HuH-7 (cell line): ENCODE measurements at places on chromosomes 5 and 9.
A peak's percentile ranks its signal among the peaks of the same experiment; 100 is the strongest.

- DNase-seq: no peak
Measured at GRCh38 chr5:64210866-64211265, 45.2 kb downstream of the RNF180 start.

- DNase-seq: no peak
Measured at GRCh38 chr5:150448334-150448733, 1.2 kb downstream of the RPS14 start.

DNA sequence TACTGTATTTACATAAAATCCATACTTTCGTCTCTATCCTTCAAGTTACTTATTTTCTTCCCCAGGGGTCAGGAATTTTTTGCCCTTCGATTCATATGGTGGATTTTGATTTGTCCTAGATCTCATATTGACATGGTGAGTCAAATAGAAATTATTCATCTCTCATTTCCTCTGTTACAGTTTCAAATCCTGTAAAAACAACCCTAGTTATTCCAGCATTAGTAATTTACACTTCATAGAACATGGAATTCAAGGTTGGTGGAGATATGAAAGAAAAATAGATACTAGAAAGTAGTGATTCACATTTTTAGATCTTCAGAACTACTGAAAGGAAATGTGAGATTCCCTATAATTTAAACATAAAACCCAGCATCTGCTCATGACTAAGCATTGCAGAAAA is 1331.0 kb upstream of the CDH9 start:
- DNase-seq: no peak

DNA sequence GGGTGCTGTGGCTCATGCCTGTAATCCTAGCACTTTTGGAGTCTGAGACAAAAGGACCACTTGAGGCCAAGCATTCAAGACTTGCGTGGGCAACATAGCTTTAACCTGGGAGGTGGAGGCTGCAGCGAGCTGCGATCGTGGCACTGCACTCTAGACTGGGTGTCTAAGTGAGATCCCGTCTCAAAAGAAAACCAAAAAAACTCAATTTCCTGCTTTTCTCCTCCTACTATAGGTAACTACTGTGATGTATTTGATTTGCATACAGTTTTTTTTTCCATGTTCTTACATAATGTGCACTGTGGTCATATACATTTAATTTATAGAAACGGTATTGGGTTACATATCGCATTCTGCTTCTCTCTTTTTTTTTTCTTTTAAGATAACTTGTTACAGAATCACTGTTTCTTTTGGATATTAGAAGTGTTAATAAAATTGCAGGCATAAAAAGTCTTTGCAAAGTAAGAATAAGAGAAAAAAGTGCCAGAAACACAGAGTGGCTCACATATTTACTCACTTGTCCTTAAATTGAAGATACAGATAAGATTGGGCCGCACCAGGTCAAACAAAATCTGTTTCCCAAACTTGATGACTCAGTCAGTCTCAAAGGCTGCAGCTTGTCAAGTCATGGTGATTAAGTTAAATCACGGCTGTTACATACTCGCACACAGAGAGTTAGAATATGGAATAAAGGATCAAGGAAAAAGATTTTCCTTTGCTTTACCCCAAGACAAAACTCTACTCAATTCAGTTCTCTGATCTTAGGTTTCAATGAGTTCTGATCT is 2.0 kb upstream of the PTGR1 start:
- DNase-seq: peak; percentile 39

DNA sequence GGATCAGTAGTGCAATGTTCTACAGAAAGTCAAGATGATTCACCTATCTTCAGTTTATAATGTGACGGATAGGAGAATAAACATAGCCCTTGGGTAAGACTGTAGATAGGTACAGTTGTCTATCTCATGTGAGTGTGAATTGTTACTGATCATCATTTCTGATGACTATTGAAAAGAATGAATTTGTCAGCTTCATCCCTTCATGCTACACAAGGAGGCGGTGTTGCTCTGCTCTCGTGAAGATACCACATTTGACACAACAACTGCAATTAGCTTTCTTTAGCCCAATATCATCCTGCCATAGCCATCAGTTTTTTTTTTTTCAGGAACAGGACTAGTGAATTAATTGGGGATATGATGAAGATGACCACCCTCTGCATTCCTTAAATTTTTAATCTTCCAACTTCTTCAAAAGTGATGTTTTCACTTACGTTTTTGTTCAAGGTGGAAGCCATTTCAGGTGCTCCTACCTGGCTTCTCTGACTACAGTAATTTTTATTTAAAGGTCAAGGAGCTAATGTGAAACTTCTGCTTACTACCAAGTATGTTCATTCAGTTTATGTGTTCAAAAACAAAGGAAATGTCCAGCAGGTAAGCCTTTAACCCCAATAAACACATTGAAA is 152.9 kb upstream of the MOCS2 start:
- DNase-seq: peak; percentile 1
